IPS DF 6.9 (cell line): ENCODE measurements at places on chromosomes 1 and 21.

DNA sequence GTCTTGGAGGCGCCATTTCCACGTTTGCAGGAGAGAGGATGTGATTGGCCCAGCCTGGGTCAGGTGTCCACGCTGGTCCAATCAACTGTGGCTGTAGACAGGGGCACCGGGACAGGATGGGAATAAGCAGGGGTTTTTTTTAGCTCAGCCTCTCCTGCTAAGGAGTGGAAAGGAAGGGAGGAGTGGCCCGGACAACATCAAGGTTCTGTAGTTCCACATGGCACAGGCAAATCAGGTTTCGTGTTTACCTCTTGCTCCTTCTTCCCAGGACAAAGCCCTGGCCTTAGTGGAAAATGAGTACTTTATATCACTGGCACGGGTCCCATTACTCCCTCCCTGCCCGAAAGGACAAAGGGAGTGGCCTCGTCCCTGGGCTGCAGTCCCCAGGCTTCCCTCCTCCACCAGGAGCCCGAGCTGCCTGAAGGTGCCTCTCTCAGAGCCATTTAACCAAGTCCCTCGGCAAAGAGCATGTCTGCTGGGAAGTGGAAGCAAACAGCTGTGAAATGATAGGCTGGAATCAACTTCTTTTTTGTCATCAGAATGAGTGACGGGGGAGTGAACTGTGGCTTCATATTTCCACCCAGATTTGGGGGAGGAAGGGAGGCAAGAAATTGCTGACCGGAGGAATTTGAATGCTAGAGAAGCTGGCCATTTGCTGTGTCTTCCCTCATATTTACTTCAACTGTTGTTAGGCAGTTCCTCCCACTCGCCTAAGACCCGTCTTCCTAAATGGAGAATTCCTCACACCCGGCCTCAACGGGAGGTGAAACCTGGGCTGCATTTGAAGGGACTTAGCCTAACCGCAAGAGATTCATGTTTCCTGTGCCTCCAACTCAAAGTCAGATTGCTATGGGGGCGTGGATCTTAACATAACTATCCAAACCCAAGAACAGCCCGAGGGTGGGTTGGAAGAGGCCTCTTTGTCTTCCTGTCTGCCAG, 84.9 kb upstream of the SLC44A3 start:
- DNase-seq, result no peak

DNA sequence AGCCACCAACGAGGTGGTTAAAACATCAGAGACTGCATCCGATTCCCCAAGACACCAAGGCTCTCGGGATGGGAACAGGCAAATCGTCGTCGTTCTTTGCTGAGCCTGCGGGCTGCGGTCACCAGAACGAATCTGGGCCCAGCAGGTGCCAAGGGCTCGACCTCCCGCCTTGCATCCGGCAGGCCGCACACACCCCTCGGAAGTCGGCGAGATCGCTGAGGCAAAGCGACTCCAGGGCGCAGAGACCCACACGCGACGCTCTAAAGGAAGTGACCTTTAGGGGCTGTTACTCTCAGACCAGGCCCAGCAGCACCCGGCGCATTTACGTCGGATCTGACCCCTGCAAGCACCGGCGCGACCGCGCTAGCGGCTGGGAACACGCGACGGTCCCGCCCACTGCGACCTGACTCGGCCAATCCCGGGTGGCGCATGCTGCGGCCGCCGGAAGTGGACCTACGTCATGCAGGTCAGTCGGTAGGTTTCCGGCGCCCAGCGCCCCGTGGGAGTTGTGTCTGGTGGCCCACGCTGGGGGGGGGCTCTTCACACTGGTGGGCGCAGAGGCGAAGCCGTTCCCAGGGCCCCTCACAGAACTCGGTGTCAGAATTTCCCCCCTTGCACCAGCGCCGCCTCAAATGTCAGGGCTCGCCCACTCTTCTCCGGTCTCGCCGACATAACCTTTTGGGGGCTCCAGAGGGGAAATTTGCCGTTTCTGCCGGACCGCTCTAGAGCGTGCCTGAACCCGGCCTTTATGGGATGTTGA, 7.5 kb upstream of the PARK7 start:
- no peak for DNase-seq

- no peak for DNase-seq
Observed at GRCh38 chr1:62318756-62319544, at the start of gene KANK4. TSS of gene KANK4 (minus strand) at chr1:62319434. CDS start at chr1:62281564, 37,870 bp downstream.

GRCh38 chr1:82455342-82455741, 654.6 kb downstream of the ADGRL2 start:
- no peak for DNase-seq

DNA sequence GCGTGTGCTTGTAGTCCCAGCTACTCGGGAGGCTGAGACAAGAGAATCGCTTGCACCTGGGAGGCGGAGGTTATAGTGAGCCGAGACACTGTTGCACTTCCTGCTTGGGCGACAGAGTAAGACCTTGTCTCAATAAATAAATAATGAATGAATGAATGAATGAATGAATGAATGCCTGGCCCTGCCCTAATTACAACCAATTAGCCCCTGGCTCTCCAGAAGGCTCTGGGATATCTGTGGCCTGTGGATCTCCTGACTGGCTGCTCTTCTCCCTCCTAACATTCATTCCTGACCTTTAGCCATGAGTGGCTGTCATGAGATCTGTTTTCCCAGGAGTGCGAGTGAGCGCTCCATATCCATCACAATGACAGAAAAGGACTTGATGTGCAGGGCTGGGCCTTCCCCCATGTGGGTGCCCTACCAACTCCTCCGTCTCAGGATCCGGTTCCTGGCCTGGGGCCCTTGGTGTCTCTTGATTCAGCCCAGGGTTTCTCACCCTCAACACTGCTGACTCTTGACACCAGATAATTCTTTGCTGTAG, 243.6 kb upstream of the TMEM51 start:
- no peak for DNase-seq

- no peak for DNase-seq
Observed at GRCh38 chr1:89705901-89706699, 73.2 kb downstream of the LRRC8C start.

GRCh38 chr1:23984417-23985186, 4.5 kb upstream of the SRSF10 start:
- DNase-seq, result no peak

- no peak for DNase-seq
Observed at GRCh38 chr1:119181218-119181617, 40.8 kb upstream of the WARS2 start.

DNA sequence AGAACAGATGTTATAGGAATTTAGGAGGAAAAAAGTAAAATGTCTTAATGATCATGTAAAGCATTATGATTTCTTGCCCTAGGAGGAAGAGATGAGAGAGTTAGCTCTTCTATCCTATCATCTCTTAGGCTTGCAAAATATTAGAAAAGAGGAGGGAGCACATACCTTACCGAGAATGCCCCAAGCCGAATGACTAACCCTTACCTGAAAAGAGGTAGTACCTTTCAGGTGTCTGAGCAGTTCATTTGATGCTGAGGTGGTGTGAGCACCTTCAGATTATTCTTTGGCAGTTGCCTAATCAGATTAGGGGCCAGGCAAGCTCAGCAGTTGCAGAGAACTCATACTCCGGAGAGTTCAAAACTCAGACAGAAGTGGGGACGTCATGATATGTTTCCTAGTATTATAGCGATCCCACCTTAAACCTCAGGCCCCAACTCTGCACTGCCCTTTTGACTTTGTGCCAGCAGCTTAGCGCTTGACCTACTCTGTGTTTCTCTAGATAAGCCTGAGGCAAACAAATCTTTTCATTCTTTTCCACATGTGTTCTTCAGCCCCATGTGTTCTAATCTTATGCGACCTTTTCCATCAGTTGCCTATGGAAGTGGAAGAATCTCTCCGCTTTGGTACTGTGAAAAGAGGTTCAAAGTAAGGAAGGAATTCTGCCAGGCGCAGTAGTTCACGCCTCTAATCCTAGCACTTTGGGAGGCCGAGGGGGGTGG, 52.5 kb downstream of the ATP2B4 start:
- DNase-seq, result no peak

DNA sequence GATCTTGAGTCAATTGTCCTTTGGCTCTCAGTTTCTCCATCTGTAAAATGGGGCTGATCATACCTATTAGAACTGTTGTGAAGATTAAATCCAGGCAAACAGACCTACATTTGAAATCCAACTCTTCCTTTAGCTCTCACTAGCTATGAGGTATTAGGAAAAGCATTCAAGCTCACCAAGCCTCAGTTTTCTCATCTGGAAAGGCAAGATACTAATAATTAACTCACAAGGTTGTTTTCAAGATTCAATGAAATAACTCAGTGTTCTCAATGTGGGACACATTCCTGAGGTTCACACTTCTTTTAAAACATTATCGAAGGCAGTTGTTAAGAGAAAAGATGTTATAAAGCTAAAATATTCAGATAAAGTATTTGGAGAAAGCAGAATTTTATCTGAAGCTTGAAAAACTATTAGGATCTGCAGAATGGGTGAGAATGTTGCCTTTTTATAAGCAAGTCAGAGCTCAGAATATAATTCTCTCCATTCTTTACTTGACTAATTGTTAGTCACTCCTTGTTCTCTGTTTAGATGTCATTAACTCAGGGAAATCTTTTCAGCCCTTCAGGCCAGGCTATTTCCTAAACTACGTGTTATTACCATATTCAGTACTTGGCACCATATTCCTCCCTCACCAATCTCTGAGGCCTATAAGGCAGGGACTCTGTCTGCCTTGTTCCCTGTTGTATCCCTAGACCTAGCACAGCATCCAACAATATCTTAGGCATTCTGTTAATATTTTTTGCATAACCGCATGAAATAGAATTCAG, 72.0 kb upstream of the VAV3 start:
- no peak for DNase-seq

DNA sequence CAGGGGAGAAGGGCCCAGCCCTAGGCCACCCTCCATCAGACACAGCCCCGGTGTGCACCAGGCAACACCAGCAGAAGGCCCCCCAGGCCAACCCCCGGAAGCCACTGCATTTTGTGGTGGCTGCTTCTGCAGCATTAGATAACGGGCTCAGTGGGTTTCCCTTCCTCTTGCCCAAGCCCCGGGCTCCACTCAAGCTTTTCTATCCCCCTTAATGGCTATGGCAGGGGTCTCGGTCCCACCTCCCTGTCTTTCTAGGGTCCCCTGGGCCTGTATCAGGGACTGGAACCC, 18.9 kb downstream of the C1orf174 start:
- no peak for DNase-seq

- DNase-seq, result no peak
Observed at GRCh38 chr1:111598544-111598943, 21.0 kb upstream of the RAP1A start.

- DNase-seq, result no peak
Observed at GRCh38 chr1:158371188-158371953, 17.7 kb downstream of the CD1E start.

DNA sequence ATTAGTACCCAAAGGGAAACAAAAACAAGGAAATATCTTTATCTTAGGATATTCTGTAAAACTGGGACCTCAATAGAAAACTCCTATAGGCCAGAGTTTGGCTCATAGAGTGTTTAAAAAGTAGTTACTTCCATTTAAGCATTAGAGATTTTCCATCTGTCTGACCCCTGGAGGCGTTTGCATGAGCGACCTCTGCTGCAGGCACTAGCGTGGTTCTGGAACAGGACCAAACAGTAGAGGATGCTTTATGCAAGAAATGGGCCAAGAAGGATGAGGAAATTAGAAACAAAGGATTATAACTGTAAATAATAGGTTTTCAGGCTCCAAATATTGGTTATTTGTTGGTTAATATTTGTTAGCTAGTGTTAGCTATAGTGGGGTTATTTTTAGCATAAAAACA, 5.7 kb downstream of the ZBTB40 start:
- DNase-seq, result no peak

GRCh38 chr1:209831615-209832014, 3.8 kb downstream of the UTP25 start:
- DNase-seq, result no peak

DNA sequence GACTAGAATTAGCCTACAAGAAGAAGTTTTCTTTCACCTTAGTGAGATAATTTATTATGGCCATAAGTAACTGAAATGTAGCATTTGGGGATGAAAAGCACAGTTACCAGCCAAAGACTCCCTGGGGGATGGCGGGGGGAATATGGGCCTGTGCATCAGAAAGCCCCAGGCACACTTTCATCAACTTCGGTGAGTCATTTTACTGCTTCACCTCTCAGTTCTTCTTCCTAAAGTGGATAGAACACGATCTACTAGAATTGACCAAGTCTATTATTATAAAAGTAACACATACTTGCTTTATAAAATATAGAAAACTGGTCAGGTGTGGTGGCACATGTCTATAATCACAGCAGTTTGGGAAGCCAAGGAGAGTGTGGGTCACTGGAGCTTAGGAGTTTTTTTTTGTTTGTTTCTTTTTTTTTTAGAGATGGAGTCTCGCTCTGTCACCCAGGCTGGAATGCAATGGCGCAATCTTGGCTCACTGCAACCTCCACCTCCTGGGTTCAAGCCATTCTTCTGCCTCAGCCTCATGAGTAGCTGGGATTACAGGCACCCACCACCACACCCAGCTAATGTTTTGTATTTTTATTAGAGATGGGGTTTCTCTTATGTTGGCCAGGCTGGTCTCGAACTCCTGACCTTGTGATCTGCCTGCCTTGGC, 141.8 kb downstream of the ZZZ3 start:
- no peak for DNase-seq

DNA sequence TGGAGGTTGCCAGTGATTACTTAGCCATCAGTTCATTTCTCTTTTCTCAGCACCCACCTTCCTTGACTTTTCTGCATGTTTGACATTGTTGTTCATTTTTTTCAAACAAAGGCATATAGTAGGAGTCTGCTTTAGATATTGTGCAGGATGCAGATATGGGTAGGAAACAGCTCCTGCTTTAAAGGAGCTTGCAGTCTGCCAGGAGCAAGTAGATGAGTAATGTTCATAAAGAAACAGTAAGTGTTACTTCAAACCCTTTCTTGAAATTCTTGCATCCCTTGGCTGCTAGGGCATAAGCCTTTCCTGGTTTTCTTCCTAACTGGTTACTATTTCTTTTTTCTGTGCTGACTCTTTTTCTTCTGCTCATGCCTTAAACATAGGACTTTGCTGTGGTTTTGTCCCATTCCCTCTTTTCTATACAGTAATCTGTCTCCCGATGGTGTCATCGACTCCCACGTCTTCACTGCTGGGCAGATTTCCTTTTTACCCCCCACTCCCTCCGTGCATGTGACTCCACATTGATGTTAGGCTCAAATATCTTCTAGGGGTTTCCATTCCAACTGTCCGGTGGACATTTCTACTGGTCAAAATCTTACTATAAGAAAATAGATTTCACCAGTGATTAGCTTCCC, 20.4 kb downstream of the PTGFRN start:
- no peak for DNase-seq

DNA sequence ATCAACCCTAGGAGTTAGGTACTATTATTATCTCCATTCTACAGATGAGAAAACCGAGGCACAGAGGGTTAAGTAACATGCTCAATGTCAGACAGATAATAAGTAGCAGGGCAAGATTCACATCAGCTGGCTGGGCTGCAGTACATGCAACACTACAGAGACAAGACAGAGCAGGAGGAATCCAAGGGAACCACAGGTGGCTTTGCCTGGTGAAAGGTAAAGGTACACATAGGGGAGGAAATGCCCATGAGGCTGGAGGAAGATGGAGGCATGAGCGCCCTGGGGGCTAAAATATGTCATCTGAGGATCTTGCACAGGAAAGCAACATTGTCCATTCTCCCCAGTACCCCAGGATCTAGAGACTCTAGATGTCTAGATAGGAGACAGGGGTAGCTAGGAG, 8.4 kb downstream of the ZBTB21 start:
- DNase-seq, result no peak
